ENCODE measurements at places on chromosomes 7 and 10.

DNA sequence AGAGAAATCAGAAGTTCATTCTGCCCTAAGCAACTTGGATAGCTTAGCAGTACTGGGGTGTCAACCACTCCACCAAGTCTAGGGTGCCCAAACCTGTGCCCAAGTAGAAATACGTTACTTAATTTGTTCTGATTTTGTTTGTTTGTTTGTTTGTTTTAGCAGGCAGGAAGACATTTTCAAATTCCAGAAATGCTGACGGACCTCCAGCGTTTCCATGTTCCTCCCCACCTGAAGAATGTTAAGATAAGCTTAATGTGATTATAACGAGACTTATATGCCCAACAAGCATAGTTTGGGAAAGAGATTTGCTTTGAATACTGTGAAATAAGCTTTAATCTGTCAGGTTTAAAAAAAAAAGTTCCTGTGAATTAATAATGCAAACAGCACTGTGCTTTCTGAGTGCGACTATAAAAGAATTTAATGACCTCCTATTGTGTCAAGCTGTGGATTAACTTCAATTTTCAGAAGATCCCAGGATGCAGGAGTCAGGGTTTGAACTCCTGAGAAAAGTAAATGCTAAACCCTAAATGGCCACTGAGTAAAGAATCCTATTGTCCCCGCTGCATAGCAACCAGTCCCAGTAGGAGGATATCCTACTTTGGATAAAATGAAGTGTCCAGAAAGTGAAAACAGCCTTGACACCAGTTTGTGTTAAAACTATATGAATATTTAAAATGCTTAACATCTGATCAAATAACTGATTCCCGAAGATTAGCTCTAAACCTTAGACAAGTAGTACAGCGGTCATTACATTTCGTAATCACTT lies 56.5 kb downstream of the LYZL1 start:
- DNase-seq = no peak

DNA sequence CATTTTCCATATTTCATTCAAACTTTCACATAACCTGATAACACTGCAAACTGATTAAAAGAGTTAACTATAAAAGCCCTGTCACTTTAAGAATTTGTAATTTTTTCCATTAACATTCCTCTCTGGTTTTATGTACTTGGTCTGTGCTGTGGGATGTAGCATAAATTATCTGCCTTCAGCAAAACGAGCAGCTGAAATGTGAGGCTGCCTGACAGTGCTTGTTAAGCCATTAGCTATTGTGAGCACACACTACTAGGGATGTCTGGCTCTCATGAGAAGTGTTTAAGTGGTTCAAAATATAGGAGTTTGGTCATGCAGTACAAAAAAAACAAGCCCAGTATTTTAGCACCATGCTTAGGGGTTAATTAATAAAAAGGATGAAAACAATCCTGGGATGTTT lies 63.0 kb downstream of the HOXA1 start:
- DNase-seq = no peak

- DNase-seq = no peak
These were observed 8.9 kb downstream of the SEC31B start for GRCh38 chr10:100510533-100511308.

- no peak for DNase-seq
These were observed 97.4 kb downstream of the ZPBP start for GRCh38 chr7:49995681-49996080.

DNA sequence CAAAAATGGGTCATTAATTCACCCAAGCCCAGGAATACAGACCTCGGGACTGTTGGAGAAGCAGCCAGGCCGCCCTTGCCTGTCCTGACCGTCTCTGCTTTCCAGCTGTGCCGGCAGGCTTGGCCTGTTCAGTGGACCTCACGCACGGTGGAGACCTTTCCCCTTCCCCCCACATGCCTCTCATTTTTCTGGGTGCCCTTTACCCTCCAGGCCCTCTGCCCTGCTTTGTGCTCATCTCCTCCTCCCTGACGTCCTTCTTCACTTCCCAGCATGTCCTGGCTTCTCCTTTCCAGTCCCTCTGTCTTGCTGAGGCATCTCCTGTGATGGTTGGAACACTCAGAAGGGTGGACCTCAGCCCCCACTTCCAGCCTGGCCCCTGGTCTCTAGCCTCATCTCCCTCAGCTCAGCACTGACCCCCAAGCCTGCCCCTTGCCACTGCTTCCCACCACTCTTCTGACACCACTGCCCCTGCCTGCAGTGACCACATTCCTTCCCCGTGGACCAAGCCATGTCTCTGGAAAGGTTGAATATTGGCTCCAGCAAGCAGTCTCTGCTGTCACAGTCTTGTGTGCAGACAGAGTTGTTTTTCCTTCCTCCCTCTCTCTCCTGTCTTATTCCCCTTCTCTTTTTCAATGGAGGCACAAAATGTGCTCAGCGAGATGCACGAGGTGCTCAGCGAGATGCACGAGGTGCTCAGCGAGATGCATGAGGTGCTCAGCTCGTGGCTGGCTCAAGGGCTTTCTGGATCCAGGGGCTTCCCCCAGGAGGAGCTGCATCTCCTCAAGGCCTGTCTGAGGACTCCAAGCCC lies 14.9 kb downstream of the BAG3 start:
- DNase-seq = no peak

DNA sequence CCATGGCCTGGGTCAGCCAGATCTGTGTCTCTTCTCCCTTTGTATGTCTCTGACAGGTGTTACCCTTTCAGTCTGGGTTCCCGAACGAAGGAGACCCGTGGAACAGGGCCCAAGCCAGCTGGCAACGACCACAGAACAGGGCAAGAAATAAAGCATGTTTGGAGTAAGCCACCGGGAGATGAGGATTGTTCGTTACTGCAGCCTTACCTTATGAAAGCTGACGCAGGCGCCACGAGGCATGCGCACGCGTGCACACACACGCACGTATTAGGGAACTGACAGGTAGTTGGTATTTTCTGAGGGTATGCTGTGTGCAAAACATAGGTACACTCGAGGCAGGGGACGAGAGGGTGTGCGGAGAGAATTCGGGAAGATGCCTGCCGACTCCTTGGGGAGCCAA lies 46.4 kb upstream of the ENO4 start:
- no peak for DNase-seq

DNA sequence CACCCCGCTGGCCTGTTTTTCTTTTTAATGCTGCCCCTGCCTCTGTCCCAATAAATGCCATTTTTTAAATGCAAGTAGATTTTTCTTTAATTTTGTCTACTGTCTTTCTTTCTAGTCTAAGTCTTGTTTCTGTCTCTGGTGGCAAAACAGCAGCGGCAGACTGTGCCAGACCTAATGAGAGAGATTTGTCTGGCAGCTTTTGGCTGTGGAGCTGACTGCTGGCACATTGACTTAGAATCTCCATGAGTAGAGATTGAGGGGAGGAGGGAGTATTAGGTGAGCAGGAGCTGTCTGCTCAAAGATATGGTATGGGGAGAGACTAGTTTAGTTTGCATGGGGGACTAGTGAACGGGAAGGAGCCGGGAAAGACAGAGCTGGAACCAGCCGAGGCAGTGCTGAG lies 13.0 kb downstream of the VWA2 start:
- no peak for DNase-seq

- DNase-seq = no peak
These were observed 15.4 kb downstream of the GSDME start for GRCh38 chr7:24741679-24742505.

- DNase-seq = peak; percentile 50
These were observed 28.1 kb upstream of the ELN start for GRCh38 chr7:73999664-74000435.

- no peak for DNase-seq
These were observed 4.4 kb downstream of the ZNF655 start for GRCh38 chr7:99562832-99563231.

GRCh38 chr7:36379831-36380504 lies 9.7 kb upstream of the ANLN start:
- no peak for DNase-seq

DNA sequence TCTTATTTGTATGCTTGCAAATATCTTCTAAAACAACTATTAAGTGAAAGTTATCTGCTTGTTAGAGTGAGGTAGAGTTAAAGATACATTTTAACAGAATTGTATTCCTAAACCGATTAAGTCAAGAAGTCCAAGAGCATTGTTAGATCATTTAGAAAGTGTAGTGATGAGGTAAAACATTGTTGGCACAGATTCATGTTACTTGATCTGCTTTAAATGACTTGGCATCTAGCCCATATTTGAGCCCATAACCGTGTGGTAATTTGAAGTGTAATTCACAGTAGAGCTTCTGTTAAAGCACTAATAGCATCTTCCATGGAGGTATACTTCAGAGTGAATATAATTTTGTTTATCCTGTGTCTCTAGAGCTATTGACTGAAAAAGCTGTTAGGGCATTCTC lies 62.1 kb downstream of the PTEN start:
- no peak for DNase-seq

GRCh38 chr10:77555591-77556212 lies 81.9 kb downstream of the KCNMA1 start:
- DNase-seq = no peak

DNA sequence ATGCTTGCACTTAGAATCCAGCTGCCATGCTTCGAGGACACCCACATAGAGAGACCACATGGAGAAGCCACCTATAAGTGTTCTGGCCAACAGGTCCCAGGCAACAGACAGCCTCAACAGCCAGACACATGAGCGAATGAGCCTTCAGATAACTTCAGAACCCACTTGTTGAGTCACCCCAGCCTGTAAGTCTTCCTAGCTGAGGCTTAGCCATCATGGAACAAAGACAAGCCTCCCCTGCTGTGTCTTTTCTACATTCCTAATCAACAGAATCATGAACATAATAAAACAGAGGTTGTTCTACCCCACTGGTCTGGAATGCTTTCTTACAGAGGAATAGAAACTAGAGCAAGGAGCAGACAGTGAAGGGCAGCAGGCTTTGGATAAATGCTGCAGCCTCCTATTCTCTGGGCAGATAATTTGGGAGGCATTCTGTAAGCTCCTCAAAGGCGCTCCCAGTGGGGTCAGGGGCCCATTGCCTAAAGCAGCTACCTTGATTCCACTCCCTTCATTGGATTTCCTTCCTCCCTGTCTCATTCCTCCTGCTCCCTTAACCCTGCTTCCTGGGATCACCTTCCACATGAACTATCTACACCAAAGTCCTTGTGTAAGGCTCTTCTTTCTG lies 4.6 kb downstream of the TLL2 start:
- no peak for DNase-seq

DNA sequence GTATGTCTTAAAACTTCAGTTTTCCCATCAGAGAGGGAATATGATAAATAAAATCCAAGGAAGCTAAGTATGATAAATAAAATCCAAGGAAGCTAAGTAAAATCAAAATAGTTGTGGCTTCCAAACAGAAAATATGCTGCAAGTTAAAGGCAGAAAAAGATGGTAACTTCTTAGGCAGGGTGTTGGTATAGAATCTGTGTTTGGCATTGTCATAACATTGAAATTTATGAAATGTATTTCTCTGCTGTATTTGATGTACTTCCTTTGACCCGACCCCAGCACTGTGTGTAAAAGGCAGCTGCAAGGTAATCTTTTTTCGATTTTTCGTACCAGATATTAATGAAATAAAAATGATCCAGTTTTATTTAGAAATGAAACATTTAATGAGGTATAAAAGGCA lies 537.2 kb downstream of the TFEC start:
- no peak for DNase-seq

DNA sequence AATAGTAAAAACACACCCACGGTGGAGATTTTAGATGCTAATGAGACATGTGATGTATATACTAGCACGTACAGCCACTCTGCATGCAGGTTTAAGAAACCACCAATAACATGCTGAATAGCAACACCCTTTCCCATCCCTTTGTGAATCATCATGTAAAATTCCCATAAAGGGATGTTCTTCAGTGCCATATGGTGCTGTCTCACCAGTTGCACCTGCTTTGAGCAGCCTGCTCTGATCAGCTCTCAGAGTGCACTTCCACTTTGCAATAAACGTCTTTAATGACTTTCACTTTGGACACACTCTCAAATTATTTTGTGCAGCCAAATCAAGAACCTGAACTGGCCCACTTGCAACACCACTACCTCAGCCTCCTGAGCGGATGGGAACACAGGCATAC lies 615.0 kb downstream of the ANKRD7 start:
- DNase-seq = no peak

DNA sequence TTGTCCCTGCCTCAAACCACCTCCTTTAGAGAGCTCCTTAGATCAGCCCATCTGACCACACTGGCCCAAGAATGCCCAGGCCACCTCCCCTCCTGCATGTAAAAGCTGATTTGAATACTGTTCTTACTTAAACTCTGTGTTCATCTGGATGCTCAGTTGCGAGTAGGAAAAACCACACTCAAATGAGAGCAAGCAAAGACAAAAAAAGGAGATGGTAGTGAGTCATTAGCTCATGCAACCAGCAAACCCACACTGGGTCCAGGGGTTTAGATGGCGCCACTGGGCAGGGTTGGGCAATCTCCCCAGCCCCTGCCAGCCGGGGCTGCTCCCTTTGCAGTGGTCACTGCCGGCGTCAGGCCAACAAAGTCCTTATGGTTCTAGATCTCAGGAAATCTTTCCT lies 32.7 kb downstream of the TSPAN15 start:
- DNase-seq = no peak

DNA sequence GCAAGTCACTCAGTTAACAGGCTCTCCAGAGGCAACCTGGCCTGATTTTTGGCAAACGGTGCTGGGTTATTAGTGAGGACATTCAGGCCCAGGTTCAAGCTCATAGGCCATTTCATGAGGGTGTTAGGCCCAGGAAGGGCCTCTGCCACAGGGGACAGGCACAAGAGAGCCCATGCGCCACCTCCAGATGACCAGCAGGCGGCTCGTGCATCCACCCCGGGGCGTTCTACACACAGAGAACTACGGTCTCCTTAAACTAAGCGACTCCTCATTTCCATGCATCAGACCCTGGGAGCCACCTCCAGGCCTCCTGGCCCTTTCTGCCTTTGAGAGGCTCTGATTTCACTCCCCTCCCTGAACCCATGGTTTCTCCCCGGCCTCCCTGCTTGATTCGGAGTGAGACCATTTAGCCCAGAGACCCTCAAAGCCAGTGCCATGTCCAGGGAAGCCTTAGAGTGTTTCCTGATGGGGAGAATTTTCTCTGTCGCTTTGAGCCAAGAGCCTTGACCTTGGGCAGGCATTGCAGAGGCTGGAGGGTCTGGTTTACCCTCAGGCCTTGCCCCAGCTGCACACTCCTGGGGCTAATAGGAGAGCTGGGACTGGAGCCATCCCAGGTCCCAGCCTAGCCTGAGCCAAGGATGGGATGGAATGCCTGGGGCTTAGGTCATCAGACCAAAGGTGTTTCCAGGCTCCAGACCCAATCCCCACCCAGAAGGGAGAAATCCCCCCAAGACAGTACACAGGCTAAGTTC lies 188.0 kb downstream of the GRID1 start:
- no peak for DNase-seq

GRCh38 chr7:127920787-127921438 lies 110.3 kb downstream of the LRRC4 start:
- no peak for DNase-seq

Data from LNCaP clone FGC (cell line).